ENCODE measurements at places on chromosomes 3 and 15. TPM values are rescaled to one million over a fixed set of nuclear protein-coding genes. Genes with fewer than 3 reads are reported as not detected.

DNA sequence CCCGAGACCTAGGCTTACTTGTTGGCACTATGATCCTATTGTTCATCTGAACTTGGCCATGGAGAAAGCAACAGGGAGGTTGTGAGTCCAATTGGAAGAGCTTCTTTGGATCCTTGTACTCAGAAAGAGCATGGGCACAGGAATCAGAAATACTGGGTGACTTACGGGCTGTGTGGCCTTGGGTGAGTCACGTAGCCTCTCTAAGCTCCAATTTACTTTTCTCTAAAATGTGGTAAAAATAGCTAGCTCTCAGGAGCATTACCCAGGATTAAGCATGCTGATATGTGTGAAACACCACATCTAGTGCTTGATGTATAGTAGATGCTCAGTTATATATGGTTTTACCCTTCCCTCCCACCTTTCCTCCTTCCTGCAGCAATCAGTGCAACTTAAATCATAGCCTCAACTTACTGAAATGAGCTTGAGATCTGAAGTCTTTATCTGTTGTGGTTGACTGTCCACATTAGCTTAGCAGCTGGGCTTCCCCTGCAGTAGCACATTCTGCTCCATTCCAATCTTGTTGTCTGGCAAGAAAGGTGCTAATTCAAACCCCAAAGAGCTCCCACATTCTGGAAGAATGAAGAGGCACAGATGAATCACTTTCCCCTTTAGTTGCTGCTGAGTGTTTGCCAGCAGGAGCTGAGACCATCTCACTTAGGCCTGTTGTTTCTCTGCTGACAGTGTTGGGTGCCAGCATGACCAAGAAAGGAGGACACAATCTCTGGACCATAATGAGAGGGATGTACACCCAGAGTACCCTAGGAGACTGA is 299.1 kb upstream of the TRIM42 start:
- DNase-seq = no peak
- no peak overlapping the region for H3K27ac ChIP-seq
- H3K4me1 ChIP-seq = no peaks in the 10 kb centered on the region
- no peak overlapping the region for H3K4me3 ChIP-seq
- no peaks in the 10 kb centered on the region for H3K36me3 ChIP-seq
- H3K27me3 ChIP-seq = no peaks in the 10 kb centered on the region

GRCh38 chr3:129371041-129371826 is 57.2 kb downstream of the EFCAB12 start:
- DNase-seq = no peak
- no peaks in the 10 kb centered on the region for H3K4me1 ChIP-seq

DNA sequence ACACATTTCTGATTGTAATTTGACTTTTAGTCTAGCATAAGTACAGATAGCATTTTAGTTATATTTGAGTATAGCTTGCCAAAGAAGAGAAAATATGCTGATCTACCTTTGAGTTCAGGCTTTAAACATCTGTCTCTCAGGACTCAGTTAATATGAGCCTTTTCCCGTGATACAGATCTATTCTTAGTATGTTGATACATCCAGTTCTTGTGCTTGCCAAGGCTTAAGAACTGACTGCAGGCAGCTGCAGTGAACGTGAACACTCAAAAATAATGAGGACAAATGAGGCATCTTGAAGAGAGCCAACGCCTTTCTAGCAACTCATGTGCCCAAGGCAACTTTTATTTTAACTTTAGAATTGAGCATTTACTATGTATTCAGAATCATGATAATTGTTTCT is 325.5 kb downstream of the SI start:
- H3K36me3 ChIP-seq = no peaks in the 10 kb centered on the region
- no peak overlapping the region for H3K27ac ChIP-seq
- no peaks in the 10 kb centered on the region for H3K4me1 ChIP-seq
- no peak for DNase-seq
- no peaks in the 10 kb centered on the region for H3K27me3 ChIP-seq
- no peak overlapping the region for H3K4me3 ChIP-seq

DNA sequence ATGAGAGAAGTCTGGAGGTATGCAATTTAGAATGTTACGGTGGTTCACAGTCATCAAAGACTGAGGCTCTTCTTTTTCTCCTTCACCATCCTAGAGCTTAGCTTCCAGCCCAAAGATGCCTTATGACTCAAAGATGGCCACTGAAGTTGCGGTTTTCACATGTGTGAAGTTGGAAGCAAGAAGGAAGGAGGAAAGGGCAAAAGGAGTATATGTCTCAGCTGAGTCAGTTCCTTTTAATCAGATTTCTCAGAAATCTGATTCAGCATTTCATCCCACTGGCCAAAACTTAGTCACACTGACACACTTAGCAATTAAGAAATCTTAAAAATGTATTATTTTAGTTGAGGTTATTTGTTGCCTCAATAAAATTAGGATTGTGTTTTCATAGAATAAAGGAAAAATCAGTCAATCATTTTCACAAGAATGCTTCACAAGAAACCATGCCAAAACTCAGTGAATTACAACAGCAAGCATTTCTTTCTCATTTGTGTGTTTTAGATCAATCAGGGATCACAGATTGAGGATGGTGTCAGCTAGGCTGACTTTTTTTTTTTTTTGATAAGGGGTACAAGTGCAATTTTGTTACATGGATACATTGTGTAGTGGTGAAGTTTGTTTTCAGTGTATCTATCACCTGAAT is 211.1 kb upstream of the GADL1 start:
- H3K4me3 ChIP-seq = no peak overlapping the region
- no peaks in the 10 kb centered on the region for H3K27me3 ChIP-seq
- H3K4me1 ChIP-seq = peaks cover 30% of the 10 kb centered on the region
- H3K27ac ChIP-seq = no peak overlapping the region

DNA sequence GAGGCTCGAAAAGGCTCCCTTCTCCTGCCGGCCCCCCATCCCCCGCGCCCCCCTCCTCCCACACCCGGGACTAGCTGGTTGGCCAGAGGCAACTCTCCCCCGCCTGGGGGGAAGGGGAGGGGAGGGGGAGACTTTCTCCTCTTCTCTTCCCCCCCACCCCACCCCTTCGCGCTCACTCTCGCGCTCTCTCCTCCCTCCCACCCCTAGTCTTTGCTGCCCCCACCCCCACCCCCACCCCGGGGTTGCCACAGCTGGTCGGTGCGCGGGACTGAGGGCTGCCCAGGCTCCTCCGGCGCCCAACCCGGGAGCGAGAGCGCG is 710 bp downstream of the MECOM start:
- no peak for DNase-seq
- peaks cover 50% of the 10 kb centered on the region for H3K4me1 ChIP-seq
- H3K4me3 ChIP-seq = peak overlapping the region; percentile 61

- H3K27ac ChIP-seq = no peak overlapping the region
- DNase-seq = no peak
- no peaks in the 10 kb centered on the region for H3K36me3 ChIP-seq
- H3K4me3 ChIP-seq = no peak overlapping the region
These were observed 101.3 kb upstream of the SLCO3A1 start for GRCh38 chr15:91752081-91752785.

DNA sequence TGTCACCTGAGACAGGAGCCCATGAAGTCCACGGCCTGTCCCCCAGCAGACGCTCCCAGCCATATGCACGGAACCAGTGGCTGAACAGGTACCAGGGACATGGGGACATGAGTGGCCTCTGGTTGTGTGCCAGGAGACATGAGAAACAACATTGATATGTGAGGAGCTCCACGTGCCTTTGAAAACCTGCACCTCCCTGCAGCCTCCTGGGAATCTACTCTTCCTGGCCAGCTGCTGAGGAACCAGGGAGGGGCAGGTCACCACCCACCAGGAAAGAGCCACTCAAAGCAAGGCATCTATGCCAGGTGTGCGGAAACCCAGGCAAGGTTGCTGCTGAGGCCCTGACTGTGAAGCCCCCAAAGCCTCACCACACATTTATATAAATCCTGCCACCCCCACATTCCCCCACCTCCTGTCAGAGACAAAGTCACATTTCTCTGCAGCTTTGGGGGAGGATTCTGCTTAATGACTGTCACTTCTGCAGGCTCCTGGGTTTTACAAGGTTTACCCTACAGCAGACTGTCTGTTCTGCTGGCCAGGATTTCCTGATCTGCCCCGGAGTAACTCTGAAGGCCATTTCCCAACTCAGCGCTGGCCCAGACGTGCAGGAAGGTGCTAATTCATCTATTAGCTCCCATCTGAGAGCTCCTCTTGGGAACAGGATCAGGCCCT is 110.8 kb downstream of the ADCY5 start:
- peaks cover 3% of the 10 kb centered on the region for H3K27me3 ChIP-seq
- peaks cover 6% of the 10 kb centered on the region for H3K4me1 ChIP-seq
- H3K27ac ChIP-seq = no peak overlapping the region
- no peak for DNase-seq
- H3K36me3 ChIP-seq = no peaks in the 10 kb centered on the region
- no peak overlapping the region for H3K4me3 ChIP-seq

DNA sequence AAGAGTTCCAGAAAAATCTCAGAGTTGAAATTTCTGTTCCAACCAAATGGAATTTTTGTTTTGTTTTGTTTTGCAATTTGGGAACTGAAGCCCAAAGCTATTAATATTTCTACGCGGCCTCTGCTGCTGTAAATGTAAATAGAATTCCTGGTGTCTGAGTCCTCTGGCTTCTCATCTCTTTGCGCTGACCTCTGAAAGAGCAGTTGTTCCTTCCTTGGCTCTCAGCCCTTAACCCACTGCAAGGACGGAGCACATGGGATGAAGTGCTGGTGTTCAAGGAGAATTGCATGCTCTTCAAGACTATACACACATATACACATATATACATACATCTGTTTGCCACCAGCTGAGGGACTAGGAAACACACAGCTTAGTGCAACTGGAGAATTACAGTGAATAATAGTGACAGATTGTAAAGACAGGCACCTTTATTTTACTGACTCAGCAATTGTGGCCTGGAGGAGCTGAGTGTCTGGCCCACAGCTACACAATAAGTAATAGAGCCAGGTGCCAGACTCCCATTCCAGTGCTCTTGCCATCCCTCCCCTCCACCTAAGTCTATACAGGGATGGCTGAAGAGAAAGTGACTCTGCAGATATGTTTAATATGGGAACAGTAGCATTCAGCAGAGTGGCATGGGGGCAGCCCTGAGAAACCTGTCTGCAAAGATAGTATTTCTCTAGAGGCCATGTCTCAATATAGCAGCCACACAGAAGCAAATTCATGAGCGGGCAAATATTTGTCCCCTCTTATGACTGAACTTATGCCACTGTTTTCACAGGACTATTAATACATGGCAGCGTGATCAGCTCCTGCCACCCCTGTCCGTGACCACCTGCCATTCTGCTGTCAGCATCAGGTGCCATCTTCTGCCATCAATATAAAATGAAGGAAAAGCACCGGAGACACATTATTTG is 42.3 kb downstream of the NEK10 start:
- DNase-seq = no peak
- H3K36me3 ChIP-seq = no peaks in the 10 kb centered on the region
- no peaks in the 10 kb centered on the region for H3K27me3 ChIP-seq
- no peak overlapping the region for H3K27ac ChIP-seq
- peaks cover 3% of the 10 kb centered on the region for H3K4me1 ChIP-seq

DNA sequence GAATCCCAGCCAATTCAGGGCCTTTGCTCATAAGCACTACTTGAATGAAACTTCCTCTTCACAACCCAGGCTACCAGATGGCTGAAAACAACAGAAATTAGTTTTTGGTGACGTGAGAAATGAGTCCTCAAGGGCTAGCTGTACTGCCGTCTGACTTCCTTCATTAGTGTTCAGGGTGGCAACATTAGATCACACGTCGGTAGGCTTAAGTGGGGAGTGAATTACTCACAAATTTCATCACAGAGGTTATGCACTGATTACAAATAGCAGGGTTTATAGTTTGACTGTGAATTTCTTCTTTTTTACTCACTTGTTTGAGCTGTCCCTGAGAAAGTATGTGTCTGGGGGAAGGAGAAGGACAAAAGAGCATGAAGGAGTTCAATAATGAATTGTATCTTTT is 397.2 kb downstream of the GAP43 start:
- no peak overlapping the region for H3K4me3 ChIP-seq
- no peak for DNase-seq
- H3K27me3 ChIP-seq = no peaks in the 10 kb centered on the region
- no peaks in the 10 kb centered on the region for H3K4me1 ChIP-seq
- no peaks in the 10 kb centered on the region for H3K36me3 ChIP-seq

DNA sequence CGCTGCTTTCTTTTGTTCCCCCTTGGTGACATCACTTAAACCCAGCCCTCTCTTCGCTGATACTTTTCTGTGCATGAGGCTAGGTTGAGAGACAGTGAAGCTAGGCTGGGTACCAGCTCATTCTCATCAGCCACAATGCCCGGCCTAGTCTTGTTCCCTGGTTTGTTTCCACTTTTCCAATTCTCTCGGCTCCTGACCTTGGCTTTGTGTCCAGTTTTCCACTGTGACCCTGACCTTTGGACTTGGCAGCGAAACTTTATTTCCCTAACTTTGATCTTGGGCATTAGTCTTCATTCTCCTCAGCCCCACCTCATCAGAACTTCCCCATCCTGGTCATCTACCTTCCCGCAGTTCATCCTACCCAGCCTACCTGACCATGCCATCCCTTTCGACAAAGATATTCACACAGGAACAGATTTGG is 908 bp upstream of the ADPGK start:
- H3K4me1 ChIP-seq = peaks cover 73% of the 10 kb centered on the region
- H3K27me3 ChIP-seq = no peaks in the 10 kb centered on the region
- H3K36me3 ChIP-seq = peaks cover 27% of the 10 kb centered on the region

SPSB4 gene
- not detected for total RNA-seq

STT3B gene
- 201 TPM for total RNA-seq

NOX5 gene
- not detected for total RNA-seq

GOLGA8S gene
- 0.38 TPM for total RNA-seq
